ENCODE measurements at places on chromosomes 7 and 10.

GRCh38 chr10:79081353-79082034 lies 12.7 kb downstream of the ZMIZ1 start:
- no peak for DNase-seq

DNA sequence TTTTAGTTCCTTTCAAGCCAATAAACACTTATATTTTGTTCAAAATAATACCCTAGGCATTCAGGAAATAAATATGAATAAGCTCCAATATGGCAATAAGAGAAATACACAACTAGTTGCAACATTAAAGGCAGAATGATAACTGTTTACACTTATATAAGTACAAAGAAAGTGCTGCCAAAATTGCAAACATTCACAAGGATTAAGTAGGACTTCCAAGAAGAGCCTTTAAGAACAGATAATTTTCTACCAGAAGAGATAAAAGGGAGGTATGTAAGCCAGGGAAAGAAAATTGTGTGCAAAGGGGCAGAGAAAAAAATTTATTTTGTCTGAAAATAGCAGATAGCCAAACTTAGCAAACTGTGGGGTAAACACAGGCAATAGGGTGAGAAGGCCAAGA lies 83.8 kb downstream of the CTNNA3 start:
- no peak for DNase-seq

- no peak for DNase-seq
Measured at GRCh38 chr7:33278095-33278494, 148.7 kb downstream of the BBS9 start.

DNA sequence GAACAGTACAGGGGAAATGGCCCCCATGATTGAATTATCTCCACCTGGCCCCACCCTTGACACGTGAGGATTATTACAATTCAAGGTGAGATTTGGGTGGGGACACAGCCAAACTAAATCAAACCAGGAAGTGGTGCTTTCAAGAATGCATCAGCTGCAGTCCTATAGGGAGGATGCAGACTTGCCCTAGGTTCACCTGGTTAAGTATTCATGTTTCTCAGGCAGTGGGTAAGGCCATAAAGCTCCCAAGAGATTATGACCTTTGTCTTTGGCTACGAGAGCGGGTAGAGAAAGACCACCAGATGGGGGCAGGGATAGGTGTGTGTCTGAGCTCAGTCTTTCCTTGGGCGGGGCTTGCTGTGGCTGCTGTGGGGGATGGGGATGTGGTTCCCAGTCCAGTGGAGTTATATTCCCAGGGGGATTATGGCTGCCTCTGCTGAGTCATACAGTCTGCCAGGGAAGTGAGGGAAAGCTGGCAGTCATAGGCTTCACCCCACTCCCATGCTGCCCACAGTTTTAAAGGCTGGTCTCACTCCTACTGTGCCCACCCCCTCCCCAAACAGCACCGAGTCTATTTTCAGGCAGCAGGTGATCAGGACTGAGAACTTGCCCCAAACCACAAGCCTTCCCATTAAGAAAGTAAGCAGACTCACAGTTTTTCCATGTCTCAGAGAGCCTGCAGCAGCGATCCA lies 8.4 kb upstream of the R3HCC1L start:
- DNase-seq: no peak

- peak; percentile 54 for DNase-seq
Measured at GRCh38 chr10:113056441-113057021, 106.5 kb downstream of the TCF7L2 start.

DNA sequence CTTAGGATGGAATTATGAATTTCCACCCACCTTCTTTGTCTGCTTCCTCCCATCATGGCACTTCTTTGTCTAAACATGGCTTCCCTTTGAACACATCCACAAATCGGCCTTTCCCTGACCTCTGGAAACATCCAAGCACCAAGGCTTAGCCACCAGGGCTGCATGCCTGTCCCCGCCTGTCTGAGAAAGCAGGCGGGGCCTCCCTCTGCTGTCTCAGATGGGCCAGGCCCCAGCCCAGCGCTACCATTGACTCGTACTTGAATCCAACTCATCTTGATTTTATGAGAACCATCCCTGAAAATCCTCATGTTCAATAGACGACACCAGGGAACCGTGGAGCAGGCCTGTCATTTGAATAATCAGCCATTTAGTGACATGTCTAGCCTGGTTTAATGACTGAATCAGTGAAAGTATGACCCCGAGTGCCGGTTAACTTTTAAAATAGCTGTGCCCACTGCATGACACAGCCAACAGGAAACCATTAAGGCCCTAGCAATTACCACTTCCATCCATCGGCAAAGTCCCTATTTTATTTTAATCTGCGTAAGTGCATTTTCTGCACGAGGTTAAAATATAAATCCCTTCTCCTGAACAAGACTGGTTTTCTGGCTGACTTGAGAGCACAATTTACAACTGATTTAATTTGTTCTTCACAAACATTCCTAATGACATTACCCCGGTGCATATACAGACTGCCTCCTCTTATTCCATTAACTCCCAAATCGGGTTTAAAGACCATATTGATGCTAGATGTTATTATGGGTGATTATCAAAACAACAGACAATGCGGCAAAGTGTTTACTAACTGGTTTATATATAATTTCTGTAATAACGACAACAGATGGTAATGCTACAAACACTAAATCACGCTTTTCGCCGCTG lies 194.7 kb downstream of the BUB3 start:
- DNase-seq: no peak

GRCh38 chr7:25562673-25563182 lies 334.4 kb upstream of the NPVF start:
- no peak for DNase-seq

GRCh38 chr7:69796416-69796815 lies 198.1 kb downstream of the AUTS2 start:
- no peak for DNase-seq

DNA sequence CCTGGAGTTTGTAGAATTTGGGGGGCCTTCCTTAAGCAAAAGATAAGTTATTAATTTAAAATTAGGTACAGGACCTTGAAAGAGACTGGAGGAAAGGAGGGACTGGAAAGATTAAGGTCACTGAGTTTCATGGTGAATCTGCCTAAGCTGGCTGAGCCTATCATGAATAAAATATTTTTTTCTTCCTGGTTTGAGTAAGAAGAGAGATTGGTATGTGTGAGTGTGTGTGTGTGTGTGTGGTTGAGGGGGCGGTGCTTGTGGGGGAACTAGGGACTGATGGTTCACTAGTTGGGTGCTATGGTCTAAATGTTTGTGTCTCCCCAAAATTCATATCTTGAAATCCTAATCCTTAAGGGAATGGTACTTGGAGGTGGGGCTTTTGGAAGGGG lies 142.5 kb upstream of the PRKCQ start:
- no peak for DNase-seq

DNA sequence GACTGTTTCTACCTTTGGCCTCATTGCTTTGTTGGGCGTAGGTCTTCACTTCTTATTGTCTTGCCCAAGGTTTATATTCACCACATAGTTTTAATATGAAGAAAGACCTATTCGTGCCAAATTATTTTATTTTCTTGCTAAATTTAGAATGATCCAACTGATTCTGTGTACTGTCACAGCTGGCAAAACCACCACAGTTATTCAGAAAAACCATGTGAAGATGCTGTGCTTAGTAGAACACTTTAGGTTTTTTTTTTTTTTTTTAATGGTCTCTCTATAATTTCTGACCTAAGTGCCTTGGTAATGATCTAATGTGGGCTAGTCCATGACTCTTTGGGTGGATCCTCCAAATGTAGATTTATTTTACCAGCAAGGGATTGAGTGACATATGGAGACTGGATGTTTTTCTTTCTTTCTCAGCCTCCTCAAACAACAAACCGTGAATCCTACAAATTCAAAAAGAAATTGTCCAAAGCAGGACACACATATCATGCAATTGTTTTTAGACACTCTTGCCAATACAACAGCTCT lies 243.8 kb downstream of the DYNC1I1 start:
- DNase-seq: no peak

DNA sequence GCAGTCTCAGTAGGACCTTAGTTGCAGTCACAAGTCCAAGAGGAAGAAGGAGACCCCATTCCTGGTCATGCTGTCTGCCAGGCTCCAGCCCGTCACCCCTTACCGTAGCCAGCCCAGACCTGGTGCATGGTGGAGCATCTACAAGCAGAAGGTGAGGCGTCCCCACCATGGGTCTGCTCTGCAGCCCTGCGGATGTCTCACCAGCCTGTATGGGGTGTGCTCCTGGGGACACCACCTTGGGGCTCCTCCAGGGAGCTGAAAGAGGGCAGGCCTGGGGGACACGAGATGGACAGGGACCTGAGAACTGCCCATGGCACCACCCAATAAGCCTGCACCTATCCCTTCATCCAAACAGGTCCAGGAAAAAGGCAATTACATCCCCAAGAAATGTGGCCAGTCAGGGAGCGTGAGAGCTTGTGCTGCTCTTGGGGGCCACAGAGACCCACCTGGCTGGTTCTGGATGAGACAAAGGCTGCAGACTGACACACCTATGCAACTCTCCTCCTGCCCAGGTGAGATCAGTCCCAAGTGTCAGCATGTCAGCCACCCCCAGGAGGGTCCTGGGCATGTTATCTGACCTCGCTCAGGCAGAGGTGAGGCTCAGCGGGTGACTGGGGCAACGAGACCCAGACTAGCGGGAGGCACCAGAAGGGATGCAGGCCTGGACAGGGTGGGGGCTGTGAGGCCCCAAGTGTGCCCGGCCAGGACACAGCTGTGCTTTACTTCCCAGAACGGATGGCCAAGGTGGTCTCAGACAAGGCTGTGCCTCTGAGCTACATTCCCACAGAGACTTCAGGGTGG lies 84.5 kb upstream of the RET start:
- peak; percentile 27 for DNase-seq

DNA sequence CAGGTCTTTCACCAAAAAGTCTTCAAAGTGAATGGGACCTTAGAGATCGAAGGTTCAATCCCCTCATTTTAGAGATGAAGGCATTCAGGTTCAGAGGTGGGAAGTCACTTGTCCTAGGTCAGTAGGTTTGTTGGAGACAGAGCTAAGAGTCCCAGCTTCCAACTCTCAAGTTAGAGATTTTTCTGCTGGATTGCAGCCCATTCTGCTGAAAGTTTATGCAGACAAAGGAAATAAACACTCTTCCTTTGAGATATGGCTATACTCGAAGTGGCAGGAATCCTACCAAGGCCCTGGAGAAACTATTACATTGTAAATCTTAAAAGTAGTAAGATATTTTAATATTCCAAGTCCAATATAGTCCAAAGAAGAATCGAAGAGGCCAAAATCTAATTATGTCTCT lies 64.4 kb downstream of the LYZL1 start:
- no peak for DNase-seq

DNA sequence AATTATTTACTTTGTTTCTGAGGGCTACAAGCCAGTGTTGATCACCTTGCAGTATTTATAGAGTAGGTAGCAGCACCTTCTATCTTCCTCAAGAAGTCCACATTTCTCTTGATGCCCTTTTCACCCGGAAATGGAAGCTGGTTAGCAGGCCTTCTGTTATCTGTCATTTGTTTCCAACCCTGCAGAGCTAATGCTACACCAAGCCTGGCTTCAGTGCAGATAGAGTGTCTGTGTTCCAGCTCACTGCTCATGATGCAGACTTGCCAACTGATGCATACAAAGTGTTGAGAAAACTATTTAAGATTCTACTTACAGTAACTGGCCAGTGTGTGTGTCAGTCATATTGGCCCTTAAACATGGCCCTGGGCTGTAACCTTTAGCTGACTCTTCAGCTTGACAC lies 301.0 kb downstream of the LHFPL3 start:
- DNase-seq: no peak

- DNase-seq: no peak
Measured at GRCh38 chr10:132885451-132886210, 56.7 kb downstream of the CFAP46 start.

GRCh38 chr10:50981904-50982303 lies 92.4 kb upstream of the PRKG1 start:
- no peak for DNase-seq

GRCh38 chr10:31037749-31038148 lies 6.1 kb upstream of the ZNF438 start:
- DNase-seq: no peak

DNA sequence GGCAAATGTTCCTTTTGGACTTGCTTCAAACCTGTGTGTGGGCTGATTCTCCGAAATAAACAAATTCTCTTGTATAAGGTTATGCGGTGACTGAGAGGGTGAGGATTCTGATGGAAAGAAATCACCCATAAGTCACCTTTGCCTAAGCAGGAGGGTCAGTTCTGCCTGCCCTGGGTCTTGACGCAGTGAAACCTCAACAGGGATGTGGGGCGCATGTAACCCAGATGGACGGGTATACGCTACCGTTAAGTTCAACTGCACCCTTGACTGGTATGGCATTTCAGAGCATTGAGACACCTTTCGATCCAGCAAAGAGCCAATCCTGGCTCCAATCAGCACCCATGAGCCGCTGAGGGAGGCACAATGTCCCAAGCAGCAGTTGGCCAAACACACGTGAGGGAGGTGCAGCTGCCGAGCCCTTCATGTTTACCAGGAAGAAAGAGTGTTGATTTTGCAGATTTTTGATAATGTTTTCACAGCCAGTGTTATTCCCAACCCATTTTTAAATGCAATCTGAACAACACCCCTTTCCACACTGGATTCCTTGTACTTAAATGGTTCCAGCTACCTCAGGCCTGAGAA lies 48.1 kb downstream of the SORBS1 start:
- no peak for DNase-seq

GRCh38 chr7:45919231-45919784 lies 1.8 kb downstream of the IGFBP3 start:
- no peak for DNase-seq

- peak; percentile 11 for DNase-seq
Measured at GRCh38 chr7:20798694-20799121, 12.0 kb upstream of the SP8 start.

- no peak for DNase-seq
Measured at GRCh38 chr7:39816462-39817060, 133.5 kb upstream of the CDK13 start.

DNA sequence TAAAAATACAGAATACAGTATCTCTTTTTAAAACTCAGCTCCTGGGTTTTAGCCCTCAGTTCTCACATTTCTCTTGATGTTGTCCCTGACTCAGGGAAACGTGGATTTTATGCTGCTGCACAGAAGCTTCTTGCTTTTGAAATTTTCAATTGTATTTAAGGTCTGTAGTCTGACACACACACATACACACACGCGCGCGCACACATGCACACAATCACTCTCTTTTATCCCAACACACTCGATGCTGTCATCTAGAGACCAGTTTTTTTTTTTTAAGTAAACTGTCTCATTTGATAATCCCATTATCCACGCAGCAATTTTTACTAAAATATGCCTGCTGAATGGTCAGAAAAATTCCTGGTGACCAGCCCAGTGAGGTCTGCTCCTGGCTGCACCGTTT lies 108.6 kb downstream of the KMT2E start:
- no peak for DNase-seq

GRCh38 chr7:109763611-109764010 lies 1193.9 kb downstream of the DNAJB9 start:
- DNase-seq: no peak

- DNase-seq: peak; percentile 36
Measured at GRCh38 chr10:666237-667012, 23.0 kb downstream of the DIP2C start.

- DNase-seq: no peak
Measured at GRCh38 chr7:8109196-8110022, 140.8 kb downstream of the GLCCI1 start.

- DNase-seq: no peak
Measured at GRCh38 chr7:104980841-104981671, 32.9 kb upstream of the KMT2E start.

GRCh38 chr7:152406491-152406890 lies 29.3 kb downstream of the KMT2C start:
- DNase-seq: no peak

GRCh38 chr7:105206985-105207384 lies 181.7 kb downstream of the SRPK2 start:
- DNase-seq: no peak

GRCh38 chr10:79013406-79013987 lies 55.3 kb upstream of the ZMIZ1 start:
- no peak for DNase-seq

Data from kidney (tissue), 22 donors.